ENCODE measurements at places on chromosomes 6 and 20.

GRCh38 chr6:137941995-137942394 is 74.9 kb downstream of the TNFAIP3 start:
- DNase-seq, result no peak

GRCh38 chr20:40843251-40843650 is 154.2 kb upstream of the MAFB start:
- DNase-seq, result peak; percentile 21

- peak; percentile 80 for DNase-seq
Observed at GRCh38 chr6:161186173-161186769, 87.6 kb downstream of the AGPAT4 start.

DNA sequence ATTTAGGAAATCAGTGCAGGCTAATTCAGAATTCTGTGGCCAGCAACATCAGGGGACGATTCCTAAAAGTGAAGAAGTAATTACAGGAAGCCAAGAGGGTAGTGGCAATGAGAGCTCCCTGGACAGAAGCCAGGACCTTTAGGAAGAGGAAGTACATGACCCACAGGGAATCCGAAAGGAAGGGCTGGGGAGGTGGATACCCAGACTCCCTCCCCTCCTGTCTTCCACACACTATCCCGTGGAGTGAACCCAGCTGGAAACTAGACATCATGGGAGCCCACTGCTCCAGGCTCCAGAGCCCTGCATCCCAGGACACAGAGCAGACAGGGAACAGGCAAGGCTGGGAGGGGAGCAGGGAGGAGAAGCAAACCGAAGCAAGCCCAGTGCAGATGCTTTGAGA is 83.0 kb downstream of the SNX5 start:
- DNase-seq, result no peak

DNA sequence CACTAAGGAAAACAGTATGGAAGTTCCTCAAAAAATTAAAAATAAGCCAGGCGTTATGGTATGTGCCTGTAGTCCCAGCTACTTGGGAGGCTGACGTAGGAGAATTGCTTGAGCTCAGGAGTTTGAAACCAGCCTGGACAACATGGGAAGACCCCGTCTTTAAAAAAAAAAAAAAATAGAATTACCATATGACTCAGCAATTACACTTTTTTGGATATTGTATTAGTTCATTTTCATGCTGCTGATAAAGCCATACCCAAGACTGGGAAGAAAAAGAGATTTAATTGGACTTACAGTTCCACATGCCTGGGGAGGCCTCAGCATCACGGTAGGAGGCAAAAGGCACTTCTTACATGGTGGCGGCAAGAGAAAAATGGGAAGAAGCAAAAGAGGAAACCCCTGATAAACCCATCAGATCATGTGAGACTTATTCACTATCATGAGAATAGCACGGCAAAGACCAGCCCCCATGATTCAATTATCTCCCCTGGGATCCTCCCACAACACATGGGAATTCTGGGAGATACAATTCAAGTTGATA is 10.8 kb upstream of the SMIM29 start:
- no peak for DNase-seq

- DNase-seq, result peak; percentile 91
Observed at GRCh38 chr6:121794630-121795029, 359.2 kb downstream of the GJA1 start.

DNA sequence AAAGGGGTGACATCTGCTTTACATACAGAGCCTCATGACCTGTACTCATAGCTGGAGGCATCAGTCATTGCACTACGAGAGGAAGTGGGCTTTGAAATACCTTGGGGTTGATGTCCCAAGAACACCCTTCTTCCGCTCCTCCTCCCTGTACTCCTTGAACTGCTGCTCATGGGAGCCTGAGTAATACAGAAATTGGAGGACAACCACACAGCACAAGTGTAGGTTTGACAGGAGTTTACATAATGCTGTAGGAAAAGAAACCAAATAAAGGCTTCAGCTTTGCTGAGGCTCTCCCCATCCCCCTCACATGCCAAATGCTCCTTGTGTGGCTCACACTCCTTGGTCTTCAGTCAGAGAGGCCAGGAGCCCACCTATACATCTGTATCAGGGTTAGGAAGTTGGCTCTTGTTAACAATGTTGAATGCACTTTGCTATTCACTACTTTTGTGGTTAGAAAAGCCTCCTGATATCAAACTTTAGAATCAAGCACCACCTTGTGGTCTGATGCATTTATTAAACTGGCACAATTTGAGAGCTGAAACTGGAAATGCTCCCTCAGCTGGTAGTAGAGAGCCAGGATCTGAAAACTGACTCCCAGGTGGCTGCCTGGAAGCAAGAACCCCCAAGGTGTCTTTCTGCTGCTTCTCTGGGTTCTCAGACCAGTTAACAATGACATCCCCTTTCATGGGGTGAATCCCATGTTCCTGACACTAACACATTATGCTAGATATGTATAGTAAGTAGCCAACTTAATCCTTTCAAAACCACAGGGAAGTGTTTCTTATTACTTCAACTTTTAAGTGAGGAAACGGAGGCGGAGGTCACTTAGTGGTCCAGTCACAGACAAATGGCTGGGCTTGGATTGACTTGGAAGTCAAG is 56.2 kb upstream of the EDN1 start:
- peak; percentile 82 for DNase-seq
